ENCODE measurements at places on chromosomes 11 and 22. TPM values are rescaled to one million over a fixed set of nuclear protein-coding genes. Genes with fewer than 3 reads are reported as not detected.

Gene RIBC2
- not detected for polyA plus RNA-seq

Gene OR2AT4
- not detected for polyA plus RNA-seq

Gene NPTXR
- polyA plus RNA-seq, result 17.0 TPM

Gene KRTAP5-11
- polyA plus RNA-seq, result not detected

Gene SLC15A3
- not detected for polyA plus RNA-seq

Gene KCTD17
- polyA plus RNA-seq, result 96.3 TPM

Gene TEX54
- not detected for polyA plus RNA-seq

Gene ZP1
- polyA plus RNA-seq, result 1.5 TPM

Gene ARL14EP
- polyA plus RNA-seq, result 49.5 TPM

Gene CEP164
- 27.4 TPM for polyA plus RNA-seq

Gene ALX4
- not detected for polyA plus RNA-seq

Gene XRRA1
- polyA plus RNA-seq, result 2.7 TPM
